Activated T-cell treated with anti-CD3 and anti-CD28 coated beads for 4 hours (primary cell): ENCODE measurements at places on chromosomes 16 and 17.

DNA sequence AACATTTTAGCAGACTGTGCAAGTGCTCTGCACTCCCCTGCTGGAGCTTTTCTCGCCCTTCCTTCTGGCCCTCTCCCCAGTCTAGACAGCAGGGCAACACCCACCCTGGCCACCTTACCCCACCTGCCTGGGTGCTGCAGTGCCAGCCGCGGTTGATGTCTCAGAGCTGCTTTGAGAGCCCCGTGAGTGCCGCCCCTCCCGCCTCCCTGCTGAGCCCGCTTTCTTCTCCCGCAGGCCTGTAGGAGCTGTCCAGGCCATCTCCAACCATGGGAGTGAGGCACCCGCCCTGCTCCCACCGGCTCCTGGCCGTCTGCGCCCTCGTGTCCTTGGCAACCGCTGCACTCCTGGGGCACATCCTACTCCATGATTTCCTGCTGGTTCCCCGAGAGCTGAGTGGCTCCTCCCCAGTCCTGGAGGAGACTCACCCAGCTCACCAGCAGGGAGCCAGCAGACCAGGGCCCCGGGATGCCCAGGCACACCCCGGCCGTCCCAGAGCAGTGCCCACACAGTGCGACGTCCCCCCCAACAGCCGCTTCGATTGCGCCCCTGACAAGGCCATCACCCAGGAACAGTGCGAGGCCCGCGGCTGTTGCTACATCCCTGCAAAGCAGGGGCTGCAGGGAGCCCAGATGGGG lies 3.1 kb downstream of the GAA start:
- DNase-seq: no peak

DNA sequence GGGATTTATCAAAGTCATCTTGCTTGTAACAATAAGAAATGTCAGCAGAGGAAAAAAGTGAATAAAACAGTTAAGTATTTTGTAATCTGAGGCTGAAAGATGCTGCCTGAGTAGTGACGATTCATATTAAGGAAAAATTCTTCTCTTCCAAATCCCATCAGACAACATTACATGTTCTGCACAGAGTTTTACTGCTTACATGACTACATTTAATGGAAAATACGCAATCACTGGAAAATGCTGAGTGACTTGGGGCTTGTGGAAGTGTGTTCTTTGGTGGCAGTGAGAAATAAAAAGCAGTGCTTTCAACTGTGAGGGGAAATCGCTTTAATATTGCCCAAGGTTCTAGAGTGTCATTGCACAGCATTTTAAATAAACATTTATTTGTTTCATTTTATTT lies 1025.2 kb upstream of the GOT2 start:
- no peak for DNase-seq

- DNase-seq: no peak
Measured at GRCh38 chr16:88722784-88723506, 16.6 kb downstream of the CTU2 start.

DNA sequence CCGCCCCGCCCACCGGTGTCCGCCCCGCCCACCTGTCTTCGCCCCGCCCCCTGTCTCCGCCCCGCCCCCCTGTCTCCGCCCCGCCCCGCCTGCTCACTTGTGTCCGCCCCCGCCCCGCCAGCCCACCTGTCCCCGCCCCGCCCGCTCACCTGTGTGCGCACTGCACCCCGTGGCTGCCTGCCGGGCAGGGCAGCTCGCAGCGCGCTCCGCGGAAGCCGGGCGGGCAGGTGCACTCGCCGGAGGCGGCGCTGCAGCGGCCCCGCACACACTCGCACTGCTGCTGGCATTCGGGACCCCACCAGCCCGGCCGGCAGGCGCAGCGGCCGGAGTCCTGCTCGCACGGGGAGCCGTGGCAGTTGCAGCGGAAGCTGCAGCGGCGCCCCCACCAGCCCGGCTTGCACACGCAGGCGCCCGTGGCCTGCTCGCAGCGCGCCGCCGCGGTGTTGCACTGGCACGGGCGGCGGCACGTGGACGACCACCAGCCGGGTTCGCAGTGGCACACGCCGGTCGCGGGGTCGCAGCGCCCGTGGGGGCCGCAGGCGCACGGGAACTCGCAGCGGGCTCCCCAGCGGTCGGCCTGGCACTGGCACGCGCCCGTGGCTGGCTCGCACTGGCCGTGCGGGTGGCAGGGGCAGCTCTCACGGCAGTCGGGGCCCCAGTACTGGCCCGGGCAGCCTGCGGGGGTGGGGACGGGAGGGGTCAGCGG lies 2.1 kb downstream of the SCARF1 start:
- DNase-seq: peak; percentile 40

DNA sequence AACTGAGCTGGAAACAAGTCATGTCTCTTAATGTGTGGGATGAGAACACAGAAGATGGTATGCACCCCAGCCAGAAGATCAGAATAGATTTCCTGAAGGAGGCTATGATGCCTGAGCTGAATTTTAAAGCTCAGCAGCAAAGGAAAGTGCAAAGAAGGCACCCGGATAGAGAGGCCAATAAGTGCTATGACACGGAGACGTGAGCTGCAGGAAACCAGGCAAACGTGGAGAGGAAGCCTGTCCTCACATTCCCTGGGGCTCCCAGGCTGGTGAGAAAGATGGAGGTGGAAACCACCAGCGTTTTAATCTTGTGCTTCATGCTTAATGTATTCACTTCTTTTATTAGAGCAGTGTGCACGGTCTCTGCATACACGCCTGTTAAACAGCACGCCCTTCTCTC lies 302.1 kb downstream of the HAPSTR1 start:
- DNase-seq: no peak

GRCh38 chr17:72588961-72589360 lies 468.1 kb downstream of the SOX9 start:
- no peak for DNase-seq

DNA sequence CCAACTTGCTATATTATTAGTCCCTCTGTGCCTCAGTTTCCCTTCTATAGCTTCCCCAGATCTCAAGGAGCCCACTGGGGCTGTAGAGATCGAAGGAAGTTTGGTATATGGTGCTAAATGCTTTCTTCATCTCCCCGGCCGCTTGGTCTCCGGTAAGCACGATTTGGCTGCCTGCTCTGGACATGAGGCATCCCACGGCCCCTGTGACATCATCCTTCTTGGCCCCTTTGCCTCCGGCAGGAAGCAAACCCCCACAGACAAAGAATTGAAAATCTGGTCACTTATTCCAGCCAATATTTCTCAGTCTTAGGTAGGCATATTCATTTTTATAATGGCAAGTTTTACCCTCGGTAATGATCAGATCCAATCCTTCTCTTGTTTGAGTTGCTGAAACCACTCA lies 65.8 kb downstream of the WSCD1 start:
- DNase-seq: no peak
